ENCODE measurements at places on chromosomes 2 and 18.

DNA sequence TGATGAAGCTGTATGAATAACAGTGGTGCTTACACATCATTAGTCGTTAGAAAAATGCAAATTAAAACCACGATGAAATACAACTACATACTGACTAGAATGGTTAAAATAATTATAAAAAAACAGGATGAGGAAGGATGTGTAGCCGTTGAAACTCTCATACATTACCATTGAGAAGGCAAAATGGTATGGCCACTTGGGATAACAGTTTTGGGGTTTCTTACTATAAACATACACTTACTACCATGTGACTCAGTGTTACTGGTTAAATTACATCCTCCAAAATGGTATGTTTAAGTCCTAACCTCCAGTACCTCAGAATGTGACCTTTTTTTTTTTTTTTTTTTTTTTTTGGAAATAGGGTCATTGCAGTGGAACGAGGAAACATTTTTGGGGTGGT is 58.4 kb downstream of the UBE2E3 start:
- no peak for DNase-seq

- DNase-seq = no peak
Measured at GRCh38 chr2:168662651-168663208, 139.7 kb upstream of the NOSTRIN start.

- no peak for DNase-seq
Measured at GRCh38 chr2:17894005-17894404, 15.5 kb downstream of the KCNS3 start.

- no peak for DNase-seq
Measured at GRCh38 chr2:64797881-64798575, 144.3 kb upstream of the SERTAD2 start.

GRCh38 chr2:72923833-72924352 is 6.6 kb downstream of the EMX1 start:
- DNase-seq = no peak

DNA sequence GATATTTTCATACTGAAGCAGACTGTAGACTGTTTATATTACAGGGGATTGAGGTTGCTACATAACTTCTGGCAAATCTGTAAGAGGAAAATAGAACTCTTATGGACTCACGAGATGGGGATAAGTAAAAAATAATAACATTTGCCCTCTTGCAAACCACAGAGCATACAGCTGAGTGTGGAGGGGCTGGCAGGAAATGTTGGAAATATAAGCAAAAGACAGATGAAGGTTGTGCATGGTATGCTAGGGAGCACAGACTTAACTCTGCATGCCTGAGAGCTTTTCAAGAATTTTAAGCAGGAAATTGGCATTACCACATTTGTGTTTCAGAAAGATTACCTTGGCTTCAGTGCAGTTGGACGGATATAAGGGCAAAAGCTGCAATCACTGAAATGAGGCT is 411.1 kb downstream of the RAD51AP2 start:
- DNase-seq = no peak

DNA sequence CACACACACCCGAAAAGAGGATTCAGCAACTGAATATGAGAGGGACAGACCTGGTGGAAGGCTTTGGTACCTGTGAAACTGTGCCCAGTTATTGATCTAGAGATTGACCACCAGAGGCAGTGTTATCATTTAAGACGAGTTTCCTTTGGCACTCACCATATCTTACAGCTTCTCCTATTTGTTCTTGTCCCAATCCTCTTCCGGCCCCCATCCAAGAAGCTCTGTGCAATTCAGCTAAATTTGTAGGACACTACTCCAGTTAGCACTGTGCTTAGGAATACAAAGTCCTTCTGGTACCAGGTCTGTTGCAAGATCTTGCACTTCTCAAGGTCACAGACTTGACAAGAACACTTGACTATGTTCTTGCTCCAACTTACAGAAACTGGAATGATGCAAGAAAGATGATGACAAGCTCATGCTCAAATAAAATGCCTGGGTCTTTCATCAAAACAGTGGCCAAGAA is 177.7 kb downstream of the TMEM247 start:
- no peak for DNase-seq

GRCh38 chr2:25256488-25256875 is 85.2 kb downstream of the DNMT3A start:
- DNase-seq = no peak

DNA sequence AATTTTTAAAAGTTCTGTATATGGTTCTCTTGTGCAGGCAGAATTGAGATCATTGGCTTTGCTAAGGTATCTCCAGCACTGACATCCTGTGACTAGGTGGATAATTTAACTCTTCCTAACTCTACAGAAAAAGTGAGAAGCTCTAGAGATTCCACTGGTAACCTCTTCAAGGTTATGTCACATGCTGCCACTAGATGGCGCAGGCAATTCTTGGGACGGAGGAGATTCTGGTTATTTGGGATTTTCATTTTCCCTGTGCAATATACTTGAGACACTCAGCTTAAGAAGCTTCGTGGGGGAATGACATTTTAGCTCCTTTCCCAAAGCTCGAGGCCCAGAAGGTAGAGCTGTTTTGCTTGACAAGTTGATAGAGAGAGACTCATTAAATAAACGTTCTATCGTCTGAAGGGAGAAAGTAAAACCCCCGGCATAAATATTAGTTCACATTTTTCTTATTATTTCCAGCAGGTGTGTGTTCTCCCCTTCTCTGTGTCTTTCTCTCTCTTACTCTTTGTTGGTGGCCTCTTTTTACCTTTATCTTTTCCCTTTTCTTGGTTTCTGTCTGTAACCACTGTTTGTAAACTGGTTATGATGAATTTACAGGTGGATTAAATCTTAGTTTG is 26.6 kb upstream of the LANCL1 start:
- peak; percentile 6 for DNase-seq

DNA sequence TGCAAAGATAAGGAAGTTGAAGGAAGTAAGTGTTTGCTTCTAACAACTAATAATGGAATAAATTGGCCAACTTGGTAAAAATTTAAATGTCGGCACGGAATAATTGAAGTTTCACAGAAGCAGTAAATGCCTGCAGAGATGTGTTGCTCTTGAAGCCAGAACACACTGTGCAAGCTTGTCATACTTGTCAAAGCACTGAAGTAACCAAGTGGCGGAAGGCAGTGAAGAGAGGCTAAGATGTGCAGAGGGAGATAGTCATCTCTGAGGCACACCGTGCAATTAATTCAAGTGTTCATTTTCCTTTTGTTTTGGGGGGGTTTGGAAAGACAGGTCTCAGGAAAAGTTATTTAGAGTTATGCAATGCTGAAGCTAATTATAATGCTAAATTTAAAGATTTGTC is 5.2 kb downstream of the DCDC2C start:
- no peak for DNase-seq

GRCh38 chr2:172420216-172420615 is 7.2 kb upstream of the ITGA6 start:
- DNase-seq = no peak

GRCh38 chr18:22459491-22459890 is 41.8 kb upstream of the CTAGE1 start:
- DNase-seq = no peak

- no peak for DNase-seq
Measured at GRCh38 chr2:106358521-106358920, 109.7 kb downstream of the RGPD3 start.

GRCh38 chr18:61829108-61829507 is 63.7 kb downstream of the RNF152 start:
- no peak for DNase-seq

- DNase-seq = no peak
Measured at GRCh38 chr2:71564361-71564760, 111.0 kb downstream of the DYSF start.

DNA sequence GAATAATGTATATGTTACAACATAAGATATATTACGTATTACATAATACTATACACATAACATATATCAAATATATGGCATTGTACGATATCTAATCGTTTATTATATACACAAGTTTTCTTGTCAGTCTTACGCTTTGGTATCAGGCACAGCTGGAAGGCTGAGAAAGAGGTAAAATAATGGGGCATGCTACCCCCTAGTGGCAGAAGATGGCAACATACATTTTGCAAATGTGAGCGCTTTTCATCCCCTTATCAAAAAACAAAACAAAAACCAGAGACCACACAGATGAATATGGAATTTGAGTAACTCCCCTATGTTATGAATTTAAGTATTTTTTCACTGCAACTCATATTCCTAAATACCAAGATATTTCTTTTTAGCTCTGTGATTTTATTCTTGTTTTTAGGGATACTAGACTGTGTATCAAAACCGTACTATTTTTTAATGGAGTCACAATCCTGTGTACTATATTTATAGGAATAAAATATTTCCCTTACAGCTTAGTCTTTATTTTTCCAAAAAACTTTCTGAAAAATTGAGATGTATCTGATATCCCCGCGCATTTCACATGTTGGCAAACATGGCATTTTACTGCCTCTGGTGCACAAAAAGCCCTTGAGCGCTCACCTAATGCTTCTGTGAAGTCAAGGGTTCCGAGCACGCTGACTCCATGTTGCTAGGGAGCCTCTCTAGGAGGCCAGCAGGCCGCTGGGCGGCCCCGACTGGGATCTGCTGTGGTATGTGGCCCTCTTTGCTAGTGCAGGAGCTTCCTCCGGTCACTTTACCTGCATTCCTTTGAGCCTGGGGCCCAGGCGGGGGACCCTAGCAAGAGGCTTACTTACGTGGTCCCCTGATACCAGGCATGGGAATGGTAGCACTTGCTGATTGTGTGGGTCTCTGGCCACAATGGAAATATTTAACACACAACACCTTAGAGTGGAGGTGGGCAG is 62.5 kb downstream of the SLC4A3 start:
- peak; percentile 10 for DNase-seq

DNA sequence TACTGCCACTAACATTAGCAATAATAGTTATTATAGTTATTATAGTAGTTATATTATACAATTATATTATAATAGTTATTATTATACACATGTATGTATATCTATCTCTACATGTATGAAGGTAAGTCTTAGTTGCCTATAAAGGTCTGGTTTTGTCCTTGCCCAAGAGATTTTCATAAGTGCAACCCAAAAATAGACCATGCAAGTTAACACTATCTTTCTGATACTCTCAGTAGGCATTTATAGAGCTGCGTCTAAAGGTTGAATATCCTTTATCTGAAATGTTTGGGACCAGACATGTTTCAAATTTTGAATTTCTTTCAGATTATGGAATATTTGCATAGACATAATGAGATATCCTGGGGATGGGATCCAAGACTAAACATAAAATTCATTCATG is 175.4 kb downstream of the MEMO1 start:
- DNase-seq = no peak

DNA sequence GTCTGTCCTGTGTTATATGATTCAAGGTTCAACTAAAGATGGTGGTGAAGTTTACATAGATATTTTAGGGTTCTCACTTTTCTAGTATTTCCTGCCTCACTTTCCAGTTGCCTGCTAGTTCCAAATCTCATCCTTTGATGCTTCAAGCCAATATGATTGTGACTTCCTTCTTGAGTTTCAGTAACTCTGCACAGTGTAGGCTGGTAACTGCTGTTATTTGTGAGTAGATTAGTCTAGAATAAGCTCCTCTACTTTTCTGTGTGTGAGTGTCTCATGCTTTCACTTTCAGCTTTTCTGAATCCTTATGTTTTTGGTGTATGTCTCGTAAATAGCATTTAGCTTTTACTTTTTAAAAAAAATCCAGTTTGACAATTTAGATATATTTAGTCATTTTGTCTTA is 42.6 kb downstream of the GALNT1 start:
- no peak for DNase-seq

DNA sequence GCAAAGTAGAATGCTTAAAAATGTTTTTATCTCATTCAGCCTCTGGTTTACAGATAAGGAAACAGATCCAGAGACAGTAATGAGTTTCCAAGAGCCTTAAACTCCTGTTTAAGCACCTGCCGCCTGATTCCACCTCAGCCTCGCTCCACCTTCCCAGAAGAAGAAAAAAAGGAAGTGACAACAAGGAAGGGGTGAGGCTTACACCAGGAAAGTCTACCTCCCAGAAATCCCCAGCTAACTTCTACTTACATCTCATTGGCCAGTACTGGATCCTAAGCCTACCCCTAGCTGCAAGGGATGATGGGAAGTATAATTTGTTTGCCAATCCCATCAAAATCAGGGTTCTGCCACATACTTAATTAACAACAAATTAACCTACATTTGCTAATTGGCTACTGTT is 15.3 kb upstream of the ARID5A start:
- DNase-seq = no peak

GRCh38 chr2:62326735-62327134 is 130.8 kb downstream of the B3GNT2 start:
- DNase-seq = no peak

DNA sequence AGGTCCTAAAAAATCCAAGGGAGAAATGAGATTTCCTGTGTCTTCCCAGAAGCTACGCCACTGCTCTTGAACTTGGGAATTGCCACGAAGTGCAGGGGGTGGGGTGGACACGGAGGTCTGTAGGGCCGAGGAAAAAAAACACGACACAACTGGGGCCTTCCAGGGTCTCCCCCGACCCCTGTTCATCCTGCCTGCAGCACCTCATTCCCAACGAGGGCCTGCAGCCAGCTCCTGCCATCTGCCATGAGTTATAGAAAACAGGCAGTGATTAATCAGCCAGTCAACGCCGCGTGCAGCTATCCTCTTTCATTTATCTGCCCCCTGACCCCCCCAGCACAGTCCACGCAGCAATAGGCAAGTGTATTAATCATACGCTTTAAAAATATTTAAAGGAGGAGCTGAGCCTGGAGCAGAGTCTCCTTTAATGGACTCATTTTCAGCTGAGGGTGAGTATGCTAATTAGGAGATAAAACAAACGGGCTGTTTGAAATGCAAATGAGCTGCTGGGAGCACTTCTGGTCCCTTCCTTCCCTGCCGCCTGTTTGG is 209.9 kb downstream of the TFCP2L1 start:
- no peak for DNase-seq

DNA sequence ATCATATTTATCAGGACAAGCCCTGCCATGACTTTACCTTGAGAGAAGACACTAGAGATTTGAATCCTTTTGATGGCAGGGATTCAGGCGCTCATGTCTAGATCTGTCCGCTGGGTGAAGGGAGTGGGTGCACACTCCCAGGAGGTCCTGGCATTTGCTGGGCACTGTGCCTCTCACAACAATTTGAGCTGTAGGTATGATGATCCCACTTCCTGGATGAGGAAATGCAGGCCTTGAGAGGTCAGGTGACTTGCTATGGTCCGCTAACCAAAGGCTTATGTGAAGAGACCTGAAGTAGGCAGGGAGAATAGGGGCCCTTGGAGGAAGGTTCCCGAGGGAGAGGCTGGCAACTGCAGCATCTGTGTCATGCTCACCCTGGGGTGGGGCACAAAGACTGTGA is 206.1 kb downstream of the HAUS1 start:
- no peak for DNase-seq

GRCh38 chr2:42127425-42128424 is 41.4 kb upstream of the EML4 start:
- peak; percentile 54 for DNase-seq

All from CD4-positive, alpha-beta T cell treated with Interleukin-6 at 100 ng/mL for 8 hours (primary cell).